ENCODE measurements at places on chromosomes 12 and 14.

DNA sequence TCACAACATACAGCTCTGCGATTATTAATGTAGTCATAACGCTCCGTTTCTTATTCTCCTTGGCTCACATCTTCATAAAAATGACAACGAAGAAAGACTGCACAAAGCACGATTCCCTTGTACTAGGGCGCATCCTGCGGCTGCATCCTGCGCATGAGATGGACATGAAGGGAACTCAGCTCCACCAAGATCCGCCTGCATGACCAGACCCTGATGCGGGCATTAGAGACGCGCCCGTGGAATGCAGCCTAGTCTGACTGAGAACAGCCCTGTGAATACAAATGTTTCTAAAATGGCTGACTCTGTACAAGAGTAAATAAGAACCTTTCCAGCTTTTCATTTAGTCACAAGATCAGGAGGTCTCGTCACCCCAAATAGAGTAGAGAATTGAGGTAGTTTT lies 422.2 kb downstream of the NOVA1 start:
- no peak for DNase-seq

DNA sequence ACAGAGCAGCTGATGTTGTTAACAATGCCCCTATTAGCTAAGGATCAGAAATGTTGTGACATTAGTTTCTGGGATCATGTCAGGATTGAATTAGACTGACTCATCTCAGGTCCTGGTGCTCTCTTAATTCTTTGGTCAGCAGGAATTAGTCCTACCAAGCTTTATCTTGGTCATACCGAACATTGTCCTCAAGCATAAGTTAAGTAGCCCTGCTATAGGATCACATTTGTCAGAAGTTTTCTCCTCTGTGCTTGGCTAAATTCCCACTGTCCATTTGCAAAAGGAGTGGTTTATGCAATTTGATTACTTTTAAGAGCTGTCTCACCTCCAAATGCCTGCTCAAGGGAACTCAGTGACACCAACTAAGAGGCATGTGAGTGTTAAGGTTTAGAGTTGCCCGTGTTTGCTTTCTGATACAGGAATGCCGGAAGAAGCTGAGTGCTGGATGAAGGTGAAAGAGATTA lies 48.4 kb upstream of the IFNG-AS1 start:
- DNase-seq, result no peak

- no peak for DNase-seq
Observed at GRCh38 chr12:57027805-57028153, 11.4 kb upstream of the TAC3 start.

GRCh38 chr14:62896932-62897456 lies 148.3 kb downstream of the KCNH5 start:
- no peak for DNase-seq

GRCh38 chr12:24911271-24911791 lies 37.6 kb downstream of the BCAT1 start:
- no peak for DNase-seq

GRCh38 chr12:64097366-64098105 lies 124.6 kb downstream of the KICS2 start:
- DNase-seq, result no peak

DNA sequence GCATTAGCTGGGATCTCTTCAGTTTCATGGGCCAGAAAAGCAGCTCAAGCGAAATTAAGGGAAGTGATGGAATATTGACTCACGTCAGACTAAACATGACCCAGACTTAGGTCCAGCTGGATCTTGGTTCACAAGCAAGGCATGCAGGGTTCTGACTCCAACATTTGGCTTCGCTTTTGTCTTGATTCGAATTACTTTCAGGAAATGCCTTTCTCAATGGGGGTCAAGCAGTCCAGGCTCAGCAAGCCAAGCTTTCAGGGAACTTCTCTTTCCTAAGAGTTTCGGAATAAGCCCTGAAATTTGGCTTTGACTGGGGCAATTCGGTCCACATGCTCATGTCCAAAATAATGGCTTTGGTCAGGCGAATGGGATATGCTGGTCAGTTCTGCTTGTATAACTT lies 678.7 kb upstream of the TMEM132C start:
- no peak for DNase-seq

- no peak for DNase-seq
Observed at GRCh38 chr12:3320881-3321509, 170.0 kb upstream of the PRMT8 start.

DNA sequence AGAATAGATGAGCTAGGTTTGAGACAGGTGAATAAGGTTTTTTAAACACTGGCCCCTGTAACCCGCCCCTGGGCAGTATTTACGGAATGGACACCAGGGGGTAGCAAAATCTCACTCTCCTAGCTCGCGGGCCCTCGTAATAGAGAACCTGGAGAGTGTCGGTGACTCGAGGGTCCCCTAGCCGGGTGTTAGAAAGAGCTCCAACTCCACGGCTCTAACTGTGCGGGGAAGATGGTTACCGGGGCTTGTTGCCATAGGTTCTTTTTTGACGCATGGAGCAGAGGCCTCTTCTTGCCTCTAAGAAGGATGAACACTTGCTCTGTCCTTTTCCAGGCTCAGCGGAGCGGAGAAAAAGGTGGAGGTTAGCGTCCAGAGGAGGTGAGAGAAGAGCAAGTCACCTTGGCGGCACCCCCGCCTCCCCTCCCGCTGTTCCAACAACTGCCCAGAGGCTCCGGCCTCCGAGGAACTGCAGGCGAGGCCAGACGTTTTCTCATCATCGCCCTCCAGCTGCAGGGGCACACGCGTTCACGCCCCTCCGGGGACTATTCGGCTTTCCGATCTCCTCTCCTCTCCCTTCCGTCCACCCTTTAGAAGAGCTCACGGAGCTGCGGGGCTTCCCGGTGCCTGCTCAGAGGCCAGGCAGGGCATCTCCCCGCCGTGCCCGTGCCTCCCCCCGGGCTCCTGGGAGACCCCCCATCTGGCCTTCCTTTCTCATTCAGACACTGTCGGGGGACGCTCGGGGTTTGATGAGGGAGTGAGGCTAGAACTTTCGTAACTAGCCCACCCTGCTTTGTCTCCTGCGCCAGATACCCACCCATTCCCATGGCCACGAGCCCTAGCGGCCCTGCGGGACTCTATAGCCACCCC lies 1.4 kb upstream of the ARHGEF40 start:
- peak; percentile 36 for DNase-seq

DNA sequence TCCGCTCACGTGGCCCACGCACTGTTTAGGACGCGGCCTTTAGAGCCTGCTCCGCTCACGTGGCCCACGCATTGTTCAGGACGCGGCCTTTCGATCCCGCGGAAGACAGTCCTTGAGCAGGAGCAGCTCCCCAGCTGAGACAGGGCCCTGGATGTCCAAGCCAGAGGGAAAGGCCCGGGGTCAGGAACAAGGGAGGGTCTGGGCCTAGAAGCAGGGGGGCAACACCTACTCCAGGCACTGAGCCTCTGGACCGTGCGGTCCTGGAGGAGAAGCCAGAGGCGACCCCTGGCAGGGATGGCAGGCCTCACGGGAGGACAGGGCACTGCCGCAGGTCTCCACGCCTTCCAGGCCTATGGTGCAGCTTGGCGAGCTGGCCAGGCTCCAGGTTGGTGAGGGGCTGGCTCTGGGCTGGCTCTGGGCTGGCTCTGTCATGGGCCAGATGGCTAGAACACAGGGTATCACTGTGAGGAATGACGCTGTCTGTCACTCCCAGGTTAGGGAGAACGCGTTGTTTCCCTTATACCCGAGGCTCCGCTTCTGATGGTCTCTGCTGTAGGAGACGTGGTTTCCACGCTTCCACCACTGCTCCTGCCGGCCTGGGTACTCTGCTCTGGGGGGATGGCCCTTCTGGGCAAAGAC lies 341.7 kb downstream of the TMEM121 start:
- no peak for DNase-seq

DNA sequence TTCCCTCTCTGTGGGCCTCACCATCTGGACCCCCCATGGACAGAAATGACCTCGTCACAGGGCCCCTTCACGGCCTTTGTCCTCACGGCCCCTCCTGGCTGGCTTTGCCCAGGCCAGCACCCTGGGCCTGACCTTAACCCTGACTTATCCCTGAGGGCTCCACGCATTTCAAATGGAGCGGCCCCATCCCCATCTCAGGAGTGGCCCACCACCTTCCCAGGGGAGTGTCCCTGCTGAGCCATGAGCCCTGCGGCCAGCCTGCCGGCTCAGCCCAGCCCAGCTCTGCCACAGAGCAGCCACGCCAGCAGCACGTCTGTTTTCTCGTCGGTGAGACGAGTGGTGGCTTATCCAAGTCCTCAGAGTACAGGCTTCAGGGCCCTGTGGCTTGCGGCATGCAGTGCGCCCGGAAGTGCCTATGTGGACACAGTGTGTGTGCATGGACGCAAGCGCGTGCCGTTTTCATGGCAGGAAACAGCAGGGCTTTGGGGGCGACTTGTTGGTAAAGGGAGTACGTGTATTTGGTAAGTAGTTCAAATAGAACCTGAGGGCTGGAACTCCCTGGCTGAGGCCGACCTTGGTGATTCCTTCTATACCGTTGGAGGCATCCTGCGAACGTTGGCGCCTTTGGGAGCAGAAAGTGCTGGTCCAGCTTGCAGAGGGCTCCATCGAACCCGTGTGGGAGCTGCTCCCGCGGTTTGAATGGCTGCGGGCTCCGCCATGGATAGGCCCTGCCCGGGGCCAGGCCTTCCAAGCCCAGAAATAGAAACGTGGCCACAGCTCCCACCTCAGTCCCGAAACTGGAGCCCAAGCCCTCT lies 52.1 kb downstream of the LRCOL1 start:
- no peak for DNase-seq

- DNase-seq, result no peak
Observed at GRCh38 chr12:56898938-56899337, 35.3 kb downstream of the SDR9C7 start.

- DNase-seq, result no peak
Observed at GRCh38 chr12:31906557-31907301, 52.5 kb upstream of the RESF1 start.

- no peak for DNase-seq
Observed at GRCh38 chr14:99125616-99126431, 146.2 kb downstream of the BCL11B start.

- peak; percentile 57 for DNase-seq
Observed at GRCh38 chr12:32273712-32274111, 125.6 kb upstream of the FGD4 start.

- DNase-seq, result peak; percentile 69
Observed at GRCh38 chr12:8697120-8697475, 693 bp upstream of the RIMKLB start.

DNA sequence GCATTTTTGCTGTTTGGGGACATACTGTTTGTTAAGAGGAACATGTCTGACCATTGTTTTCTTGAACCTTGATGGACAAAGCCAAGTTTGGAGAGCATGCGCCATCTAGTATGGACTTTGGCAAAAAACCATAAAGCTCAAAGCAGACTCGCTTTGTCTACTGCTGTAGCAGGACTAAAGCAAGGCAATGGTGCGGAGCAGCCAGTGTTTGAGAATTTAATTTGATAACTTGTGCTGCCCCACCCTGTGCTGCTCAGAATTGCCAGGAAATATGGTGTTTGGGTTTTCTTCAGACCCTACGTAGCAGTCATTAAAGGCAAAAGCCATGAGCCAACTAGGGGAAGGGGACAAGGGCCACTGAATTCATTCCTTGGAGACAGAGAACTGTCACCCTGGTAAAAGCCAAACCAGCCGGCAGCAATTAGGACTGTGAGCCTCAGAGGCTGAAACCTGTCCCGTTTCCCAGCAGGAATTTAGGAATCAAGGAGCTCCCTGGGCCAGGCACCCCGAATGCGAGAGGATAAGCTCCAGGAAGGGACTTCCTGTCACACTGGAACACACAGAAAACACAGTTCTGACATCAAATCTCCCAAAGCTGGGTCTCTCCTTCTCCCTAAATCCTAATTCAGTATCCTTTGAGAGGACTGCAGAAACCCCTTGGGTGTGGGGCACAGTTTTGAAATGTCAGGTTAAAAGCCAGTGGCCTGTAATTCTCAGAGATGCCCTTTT lies 1.1 kb downstream of the AVIL start:
- DNase-seq, result no peak

- no peak for DNase-seq
Observed at GRCh38 chr14:43313719-43314118, 1193.4 kb downstream of the FSCB start.

DNA sequence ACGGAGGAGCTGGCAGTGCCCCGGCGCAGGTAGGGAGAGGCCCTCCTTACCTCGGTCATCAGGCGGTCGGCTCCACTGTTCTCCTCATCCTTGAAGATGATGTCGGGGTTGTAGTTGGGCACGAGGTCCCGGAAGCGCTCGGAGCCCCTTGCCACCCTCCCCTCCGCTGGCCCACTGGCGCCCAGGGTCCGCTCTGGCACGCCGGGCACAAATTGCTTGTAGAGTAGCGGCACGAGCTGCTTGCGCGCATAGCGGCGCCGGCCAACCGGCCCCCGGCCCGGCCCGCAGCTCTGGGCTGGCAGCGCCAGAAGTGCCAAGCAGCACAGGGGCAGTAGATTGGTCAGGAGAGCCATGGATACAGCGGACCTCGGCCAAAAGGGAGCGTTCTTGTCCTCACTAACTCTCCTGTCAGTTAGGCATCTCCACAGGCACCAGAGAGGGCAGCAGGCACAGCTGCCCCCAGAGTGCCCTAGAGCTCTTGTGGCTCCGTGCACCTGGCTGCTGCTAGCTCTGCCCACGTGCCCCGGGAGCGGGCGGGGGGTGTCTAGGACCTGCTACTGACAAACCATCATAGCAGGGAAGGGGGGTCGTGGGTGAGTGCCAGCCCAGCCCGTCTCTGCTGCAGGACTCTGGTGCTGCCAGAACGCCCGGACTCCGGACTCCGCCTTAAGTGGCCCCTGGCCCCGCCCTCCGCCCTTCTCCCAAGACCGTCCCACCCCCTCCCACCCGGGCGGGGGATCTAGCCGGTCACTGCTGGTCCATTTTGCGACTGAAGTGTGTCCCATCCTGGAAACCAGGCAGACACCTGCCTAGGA lies at the start of gene DHH:
Gene DHH, minus strand, starts transcription at position 642 of the 815 bp plus-strand sequence. Its CDS starts 289 bp downstream, at position 353.
- no peak for DNase-seq

DNA sequence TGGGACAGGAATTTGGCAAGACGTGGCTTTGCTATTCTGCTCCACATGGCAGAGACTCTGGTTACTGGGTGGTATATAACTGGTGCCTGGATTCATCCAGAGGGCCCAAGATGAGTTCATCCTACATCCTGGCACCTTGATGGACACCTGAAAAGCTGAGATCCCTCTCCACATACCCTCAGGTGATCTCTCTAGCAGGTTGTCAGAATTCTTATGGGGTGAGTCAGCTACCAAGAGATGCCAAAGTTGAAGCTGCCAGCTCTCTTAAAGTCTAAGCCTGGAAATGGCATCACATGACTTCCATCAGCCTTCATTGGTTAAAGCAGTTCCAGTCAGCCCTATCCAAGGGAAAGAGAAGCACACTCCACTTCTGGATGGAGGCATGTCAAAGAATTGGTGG lies 300.7 kb upstream of the SEL1L start:
- no peak for DNase-seq
